ENCODE measurements at places on chromosomes 5 and 9. TPM values are rescaled to one million over a fixed set of nuclear protein-coding genes. Genes with fewer than 3 reads are reported as not detected.

Gene ARID3C
- polyA plus RNA-seq = not detected

Gene KIF24
- not detected for polyA plus RNA-seq

Gene TOMM5
- polyA plus RNA-seq = 146 TPM

Gene PCDHA9
- not detected for polyA plus RNA-seq

Gene PAEP
- not detected for polyA plus RNA-seq

Gene CKMT2
- not detected for polyA plus RNA-seq

Gene RELL2
- 3.8 TPM for polyA plus RNA-seq

Gene GBGT1
- not detected for polyA plus RNA-seq
